ENCODE measurements at places on chromosomes 4 and X.

GRCh38 chr4:88599298-88599697 lies 7.0 kb downstream of the HERC3 start:
- no peak for DNase-seq

GRCh38 chr4:80249144-80249543 lies 17.3 kb upstream of the FGF5 start:
- no peak for DNase-seq

GRCh38 chr4:24112466-24112865 lies 222.6 kb upstream of the PPARGC1A start:
- no peak for DNase-seq

- no peak for DNase-seq
Measured at GRCh38 chr4:101393256-101393655, 45.9 kb upstream of the PPP3CA start.

DNA sequence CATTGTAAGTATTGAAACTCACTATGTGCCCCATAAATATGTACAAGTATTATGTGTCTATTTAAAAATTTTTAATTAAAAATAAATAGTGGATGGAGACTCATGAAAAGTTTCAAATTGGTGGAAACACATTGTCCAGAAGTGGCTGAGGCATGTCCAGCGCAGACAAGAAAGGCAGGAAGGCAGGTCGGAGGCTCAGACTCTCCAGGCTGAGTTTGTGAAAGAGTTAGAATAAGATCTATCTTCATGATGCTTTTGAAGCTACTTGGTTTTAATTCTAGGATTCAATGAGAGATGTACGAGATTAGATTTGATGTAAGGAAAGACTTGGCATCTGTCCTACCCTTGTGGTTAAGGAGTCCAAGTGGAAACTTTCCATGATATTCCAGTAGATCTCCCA lies 19.8 kb downstream of the PNMA6F start:
- no peak for DNase-seq

DNA sequence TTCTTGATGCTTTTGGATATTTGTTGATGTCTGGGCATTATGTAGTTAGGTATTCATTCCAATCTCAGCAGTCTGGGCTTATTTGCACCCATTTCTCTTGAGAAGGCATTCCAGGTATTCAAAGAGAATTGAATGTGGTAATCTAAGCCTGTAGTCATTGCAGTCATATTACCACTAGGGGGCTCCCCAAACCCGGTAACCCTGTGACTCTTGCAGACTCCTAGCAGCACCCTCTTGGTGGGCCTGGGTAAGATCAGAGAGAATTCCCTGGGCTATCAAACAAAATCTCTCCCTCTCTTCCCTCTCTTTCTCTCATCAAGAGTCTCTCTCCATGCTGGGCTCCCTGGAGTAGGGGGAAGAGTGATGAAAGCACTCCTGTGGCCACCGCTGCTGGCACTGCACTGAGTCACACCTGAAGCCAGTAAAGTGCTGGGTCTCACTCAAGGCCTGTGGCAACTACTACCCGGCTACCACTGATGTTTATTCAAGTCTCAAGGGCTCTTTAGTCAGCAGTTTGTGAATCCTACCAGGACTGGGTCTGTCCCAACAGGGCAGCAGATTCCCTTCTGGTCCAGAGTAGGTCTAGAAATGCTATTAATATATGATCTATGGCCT lies 187.7 kb upstream of the NUDT10 start:
- no peak for DNase-seq

DNA sequence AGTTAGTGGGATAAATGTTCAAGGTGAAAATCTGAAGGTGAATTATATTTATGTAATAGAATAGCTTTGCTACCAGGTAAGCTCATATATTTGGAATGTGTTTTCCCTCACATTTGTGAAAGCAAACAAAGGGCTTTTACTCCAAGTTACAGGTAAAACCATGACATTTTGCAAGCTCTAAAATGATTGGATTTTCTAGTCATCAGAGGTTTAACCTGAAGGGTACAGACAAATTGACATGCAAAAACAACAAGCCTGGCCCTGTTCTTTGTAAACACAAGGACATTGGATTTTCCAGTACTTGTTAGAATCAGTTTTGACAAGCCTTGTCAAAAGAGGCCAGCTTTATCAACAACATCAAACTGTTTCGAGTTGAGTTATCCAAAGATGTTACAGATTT lies 51.7 kb downstream of the ZFX start:
- no peak for DNase-seq

- DNase-seq: no peak
Measured at GRCh38 chr4:139188648-139189416, 11.8 kb upstream of the ELF2 start.

- no peak for DNase-seq
Measured at GRCh38 chrX:77617206-77617605, 168.8 kb downstream of the ATRX start.

DNA sequence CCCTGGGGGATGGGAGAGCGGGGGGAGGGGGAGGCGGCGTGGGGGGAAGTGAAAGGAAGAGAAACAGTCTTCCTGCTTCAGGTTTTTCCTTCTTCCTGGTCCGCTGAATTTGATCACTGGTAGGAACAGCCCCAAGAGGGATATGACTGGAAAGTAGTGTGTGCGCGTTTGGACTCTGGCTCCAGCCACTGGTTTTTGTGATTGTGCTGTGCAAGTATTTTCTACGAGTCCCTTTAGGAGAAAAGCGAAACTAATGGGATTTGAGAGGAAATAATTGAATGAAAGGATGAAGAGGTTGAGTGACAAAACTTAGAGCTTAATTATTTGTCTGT lies 836 bp downstream of the PRRG1 start:
- DNase-seq: no peak

DNA sequence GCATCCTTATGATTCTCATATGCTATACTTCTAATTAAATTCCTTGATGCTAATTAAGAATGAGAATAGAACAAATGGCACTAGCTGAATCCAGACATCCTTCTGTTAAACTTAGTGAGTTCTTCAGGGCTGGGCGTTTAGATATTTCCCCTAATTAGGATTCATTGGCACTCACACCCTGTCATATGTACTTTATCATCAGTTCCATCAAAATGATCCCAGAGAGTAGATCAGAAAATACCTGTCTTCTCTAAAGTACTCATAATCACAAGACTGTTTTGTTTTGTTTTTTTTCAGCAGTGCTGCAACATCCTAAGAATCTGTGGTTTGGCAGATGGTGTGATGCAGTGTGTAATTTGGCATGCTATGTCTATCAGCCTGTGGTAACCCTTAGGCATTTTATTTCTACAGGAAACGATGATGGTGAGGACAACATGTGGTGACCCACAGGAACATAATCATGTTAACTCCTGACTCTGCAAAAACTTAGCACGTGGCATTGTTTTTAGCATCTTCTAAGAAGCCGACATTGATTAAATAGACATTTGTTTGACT lies 2528.4 kb downstream of the ARAP2 start:
- DNase-seq: no peak

DNA sequence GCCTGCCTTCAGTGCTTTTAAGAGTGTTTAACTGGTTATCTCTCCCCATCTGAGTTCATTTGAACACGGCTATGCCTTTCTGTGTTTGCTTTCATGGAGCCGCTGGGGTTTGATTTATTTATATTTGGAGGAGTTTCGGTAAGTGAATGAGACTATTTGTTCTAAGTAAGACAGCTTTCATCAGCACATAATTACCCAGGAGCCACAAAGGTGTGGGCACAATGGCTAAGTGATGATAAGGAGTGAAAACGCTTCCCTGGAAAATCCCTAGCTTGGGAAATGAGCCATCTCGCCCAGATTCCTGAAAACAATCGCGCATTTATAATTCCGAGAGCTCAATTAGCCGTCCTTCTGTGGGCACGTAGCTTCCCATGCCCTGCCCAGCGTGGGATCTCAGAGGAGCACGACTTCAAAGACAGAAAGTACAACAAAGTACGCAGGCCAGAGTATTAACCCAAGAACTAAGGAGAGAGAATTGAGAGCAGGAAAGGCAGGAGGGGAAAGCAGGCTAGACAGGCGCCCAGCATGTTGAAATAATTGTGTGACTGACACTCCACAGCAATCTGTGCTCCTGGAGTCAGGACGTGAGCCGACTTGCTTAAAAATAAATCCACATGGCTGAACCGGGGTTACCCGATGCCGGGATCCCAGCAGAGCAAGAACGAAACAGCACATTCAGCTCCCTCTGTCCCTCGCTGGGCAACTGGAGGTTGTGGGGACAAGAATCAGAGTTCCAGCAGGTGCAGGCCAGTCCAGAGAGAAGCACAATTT lies 99.0 kb downstream of the DHRSX start:
- DNase-seq: no peak

GRCh38 chrX:7242613-7243012 lies 94.7 kb upstream of the PUDP start:
- no peak for DNase-seq

DNA sequence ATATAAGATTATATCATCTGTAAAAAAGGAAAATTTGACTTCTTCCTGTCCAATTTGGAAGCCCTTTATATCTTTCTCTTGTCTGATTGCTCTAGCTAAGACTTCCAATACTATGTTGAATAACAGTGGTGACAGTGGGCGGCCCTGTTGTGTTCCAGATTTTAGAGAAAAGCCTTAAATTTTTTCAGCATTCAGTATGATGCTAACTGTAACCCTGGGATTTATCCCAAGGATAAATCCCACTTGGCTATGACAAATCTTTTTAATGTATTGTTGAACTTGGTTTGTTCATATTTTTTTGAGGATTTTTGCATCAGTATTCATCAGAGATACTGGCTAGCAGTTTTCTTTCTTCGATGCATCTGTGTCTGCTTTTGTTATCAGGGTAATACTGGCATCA lies 217.2 kb upstream of the ARSJ start:
- no peak for DNase-seq

All from effector memory CD4-positive, alpha-beta T cell (primary cell).